Fibroblast of mammary gland (primary cell): ENCODE measurements at places on chromosomes 6 and 20.

DNA sequence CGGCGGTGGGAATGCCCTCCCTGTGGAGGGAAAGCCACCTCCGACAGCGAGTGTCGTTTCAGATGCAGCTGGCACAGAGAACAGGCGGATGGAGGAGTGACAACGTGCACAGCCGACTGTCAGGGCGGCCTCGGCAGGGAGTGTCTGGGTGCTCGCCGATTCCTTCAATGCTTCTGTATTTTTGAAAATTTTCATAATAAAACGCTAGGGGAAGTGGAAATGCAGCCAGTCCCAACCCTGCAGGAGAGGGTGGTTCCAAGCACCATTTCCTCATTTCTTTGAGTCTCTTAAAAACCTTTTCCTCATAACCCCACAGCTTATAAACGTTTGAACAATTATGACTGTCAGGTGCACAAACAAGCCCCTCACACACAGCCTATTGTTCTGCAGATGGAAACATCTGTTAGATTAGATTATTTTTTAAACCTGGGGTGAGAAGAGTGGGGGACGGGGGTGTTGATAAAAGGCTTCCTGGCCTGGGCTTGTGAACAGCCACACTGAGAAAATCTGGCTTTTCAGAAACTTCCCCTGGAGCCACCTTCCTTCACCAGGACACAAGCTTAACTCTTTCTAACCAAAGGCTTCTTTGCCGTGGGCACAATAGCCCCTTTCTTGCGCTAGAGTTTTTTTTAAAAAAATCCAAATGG is 228.9 kb downstream of the ANKRD60 start:
- no peak for DNase-seq

DNA sequence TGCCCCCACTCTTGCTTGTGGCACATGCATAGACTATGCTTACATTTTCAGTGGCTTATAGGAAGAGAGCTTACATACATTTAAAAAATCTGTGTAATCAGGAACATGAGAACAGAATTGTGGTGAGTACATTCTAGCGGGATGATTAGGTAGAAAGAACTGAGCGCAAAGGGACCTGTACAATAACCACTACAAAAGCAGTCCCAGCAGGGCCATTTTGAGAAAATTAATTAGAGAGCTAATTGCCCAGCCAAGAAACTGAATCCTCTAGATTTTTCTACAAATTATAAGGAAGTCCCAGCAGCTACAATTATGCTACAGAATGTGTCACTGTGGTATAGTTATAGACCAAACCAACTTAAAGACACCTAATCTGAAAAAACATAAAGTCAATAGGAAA is 105.6 kb upstream of the TNFAIP3 start:
- DNase-seq = no peak

GRCh38 chr6:100774681-100775080 is 106.4 kb downstream of the ASCC3 start:
- no peak for DNase-seq

DNA sequence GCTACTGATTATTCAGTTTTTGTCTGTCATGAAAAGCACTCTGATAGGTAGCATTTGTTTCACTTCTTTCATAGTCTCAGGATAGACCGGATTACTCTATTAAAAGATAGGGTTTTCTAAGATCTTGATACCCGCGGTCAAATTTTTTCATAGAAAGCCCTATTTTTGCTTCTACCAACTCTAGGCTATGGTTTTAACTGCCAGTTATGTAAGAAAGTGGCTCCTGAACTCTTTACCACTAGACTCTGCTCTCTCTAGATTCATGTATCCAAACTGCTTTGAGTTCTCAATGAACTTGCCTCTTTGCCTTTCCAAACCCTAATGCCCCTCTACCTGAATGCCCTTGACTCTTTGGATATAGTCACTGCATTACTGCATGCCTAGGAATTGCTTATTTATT is 70.3 kb downstream of the HIVEP1 start:
- no peak for DNase-seq

DNA sequence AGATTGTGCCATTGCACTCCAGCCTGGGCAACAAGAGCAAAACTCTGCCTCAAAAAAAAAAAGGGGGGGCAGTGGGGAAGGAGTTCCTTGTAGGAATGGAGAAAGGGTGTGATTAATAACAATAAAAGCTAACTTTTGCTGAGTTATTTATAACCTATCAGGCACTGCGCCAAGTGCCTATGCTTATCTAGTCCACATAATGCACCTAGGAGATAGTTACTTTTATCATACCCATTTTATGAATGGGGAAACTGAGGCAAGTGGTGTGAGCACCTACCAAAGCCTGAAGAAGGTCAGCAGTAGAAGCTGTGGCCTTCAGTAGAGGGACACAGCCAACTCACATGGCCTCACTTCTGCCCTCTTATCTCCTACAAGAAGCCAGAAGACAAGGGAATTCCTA is 13.6 kb upstream of the PPP1R16B start:
- no peak for DNase-seq

GRCh38 chr20:1631309-1632151 is 11.7 kb upstream of the SIRPB1 start:
- DNase-seq = no peak

GRCh38 chr20:13671916-13672378 is 33.2 kb upstream of the TASP1 start:
- DNase-seq = peak; percentile 92

- no peak for DNase-seq
Measured at GRCh38 chr6:25327432-25327831, 48.3 kb downstream of the CARMIL1 start.

- DNase-seq = no peak
Measured at GRCh38 chr6:111706841-111707391, 101.2 kb upstream of the TRAF3IP2 start.

- DNase-seq = peak; percentile 79
Measured at GRCh38 chr6:121849477-121849876, 414.0 kb downstream of the GJA1 start.

GRCh38 chr20:41454250-41454649 is 87.6 kb upstream of the EMILIN3 start:
- no peak for DNase-seq

DNA sequence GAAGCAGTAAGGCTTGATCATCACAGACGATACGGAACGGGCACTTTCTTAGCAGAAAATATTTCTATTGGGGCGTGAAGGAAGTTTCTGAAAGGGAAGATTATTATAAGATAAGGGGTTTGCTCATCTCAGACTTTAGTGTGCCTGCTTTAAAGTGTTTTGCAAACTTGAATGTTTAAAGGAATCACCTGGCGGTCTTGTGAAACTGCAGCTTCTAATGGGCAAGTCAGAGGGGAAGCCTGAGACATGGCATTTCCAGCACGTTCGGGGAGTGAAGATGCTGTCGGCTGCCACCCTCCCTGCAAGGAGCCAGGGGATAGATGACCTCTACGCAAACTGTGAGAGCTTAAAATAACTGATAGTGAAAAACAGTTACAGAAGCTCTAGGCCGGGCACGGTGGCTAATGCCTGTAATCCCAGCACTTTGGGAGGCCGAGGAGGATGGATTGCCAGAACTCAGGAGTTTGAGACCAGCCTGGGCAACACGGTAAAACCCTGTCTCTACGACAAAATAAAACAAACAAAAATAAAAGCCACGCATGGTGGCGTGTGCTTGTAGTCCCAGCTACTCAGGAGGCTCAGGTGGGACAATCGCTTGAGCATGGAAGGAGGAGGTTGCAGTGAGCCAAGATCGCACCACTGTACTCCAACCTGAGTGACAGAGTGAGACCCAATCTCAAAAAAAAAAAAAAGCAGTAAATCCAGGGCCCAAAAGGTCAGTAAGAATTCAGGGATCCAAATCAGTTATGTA is 2.3 kb upstream of the KIF16B start:
- DNase-seq = no peak

GRCh38 chr6:63576985-63577712 is 4.9 kb downstream of the LOC128125822 start:
- DNase-seq = no peak

GRCh38 chr6:89172131-89172530 is 26.3 kb downstream of the PM20D2 start:
- DNase-seq = no peak

DNA sequence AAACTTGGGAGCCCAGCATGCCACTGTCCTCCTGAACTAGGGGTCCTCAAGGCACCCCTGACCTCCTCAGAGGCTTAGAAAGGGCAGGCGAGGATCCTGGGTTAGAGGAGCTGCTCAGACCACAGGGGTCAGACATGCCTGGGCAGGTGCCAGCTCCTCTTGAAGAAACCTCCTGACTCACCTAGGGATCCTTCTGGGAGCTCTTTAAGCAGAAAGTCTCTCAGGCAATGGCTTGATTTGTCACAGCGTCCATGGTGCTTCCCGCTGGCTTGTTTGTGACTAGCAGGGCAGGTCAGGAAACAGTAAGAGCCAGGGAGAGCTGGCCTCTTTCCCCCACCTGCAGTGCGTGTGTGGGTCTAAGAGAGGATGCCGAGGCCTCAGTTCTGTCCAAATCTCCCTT is 174.5 kb upstream of the SNX9 start:
- no peak for DNase-seq

DNA sequence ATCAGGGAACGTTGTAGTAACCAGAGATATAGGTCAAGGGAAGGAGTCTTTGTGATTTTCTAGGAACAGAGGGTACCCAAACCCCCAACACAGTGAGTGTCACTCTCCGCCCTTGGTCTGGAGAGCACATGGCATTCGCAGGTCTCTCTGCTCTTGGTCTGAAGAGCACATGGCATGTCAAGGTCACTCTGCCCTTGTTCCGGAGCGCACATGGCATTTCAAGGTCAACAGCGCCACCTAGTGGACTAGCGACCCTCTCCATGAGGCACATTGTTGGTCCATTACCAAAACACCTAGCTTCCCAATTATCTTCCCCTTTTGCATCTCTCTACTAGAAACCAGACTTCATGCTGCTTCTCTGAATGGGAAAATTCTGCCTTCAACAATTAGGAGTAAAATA is 260.0 kb downstream of the C6orf118 start:
- DNase-seq = peak; percentile 14

- no peak for DNase-seq
Measured at GRCh38 chr6:168815229-168815628, 374.2 kb downstream of the SMOC2 start.

- no peak for DNase-seq
Measured at GRCh38 chr6:136209496-136209895, 40.6 kb downstream of the MTFR2 start.

DNA sequence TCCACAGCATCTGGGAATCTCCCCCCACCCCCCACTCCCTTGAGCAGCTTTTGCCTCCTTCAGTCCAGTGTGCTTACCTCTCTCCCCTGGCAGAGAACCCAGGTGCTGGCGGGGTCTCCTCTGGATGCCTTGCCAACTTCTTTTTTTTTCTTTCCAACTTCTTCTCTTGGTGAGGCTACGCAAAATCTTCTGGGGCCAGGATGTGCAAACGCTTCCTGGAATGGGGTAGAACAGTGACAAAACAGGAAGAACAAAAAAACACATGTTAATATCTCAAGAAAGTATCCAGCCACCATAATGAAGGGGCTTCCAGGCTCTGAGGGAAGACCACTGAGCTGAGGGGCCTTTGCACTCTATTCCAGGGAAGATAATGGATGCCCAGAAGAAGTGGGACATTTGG is 53.9 kb upstream of the DDR1 start:
- DNase-seq = no peak

- no peak for DNase-seq
Measured at GRCh38 chr6:64988148-64988547, 718.9 kb downstream of the EYS start.

- no peak for DNase-seq
Measured at GRCh38 chr6:136968837-136969236, 46.7 kb downstream of the SLC35D3 start.

DNA sequence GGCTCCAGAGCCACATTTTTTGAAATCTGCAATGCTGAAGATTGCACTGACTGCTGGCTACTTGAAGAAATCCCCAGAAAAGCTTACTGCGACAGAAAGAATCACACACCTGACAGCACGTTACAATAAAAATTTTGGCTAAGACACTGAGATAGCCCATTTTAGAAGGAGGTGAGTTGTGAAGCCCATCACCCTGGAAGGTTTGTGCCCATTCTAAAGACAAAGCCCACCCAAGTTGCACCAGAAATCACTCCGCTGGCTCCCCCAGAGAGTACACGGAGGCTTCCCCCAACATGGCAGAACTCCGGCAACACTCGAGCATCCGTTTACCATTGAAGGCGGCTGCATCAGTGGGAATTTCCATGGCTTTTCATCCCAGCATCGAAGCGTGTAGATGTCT is 29.4 kb downstream of the LPA start:
- no peak for DNase-seq

DNA sequence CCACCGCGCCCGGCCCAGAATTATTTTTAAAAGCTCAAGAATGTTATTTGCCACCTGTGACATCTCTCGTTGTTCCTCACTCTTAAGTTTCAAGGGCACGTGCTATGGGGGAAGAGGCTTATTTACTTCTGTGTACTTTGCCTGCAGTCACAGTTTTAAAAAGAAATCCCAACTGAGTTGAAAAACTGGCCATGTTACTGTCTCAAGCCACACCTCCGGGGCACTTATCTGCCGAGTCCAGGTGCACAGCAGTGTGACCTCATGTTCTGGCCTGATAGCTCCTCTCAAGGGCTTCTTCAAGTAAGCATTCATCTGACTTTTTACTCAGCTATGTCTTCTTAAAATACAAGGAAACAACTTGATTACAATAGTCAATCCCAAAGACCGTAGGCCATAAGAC is 34.5 kb downstream of the SHLD1 start:
- no peak for DNase-seq

GRCh38 chr6:113271437-113271836 is 585.7 kb upstream of the MARCKS start:
- peak; percentile 90 for DNase-seq

- no peak for DNase-seq
Measured at GRCh38 chr6:10558565-10558964, 37.4 kb downstream of the GCNT2 start.

GRCh38 chr20:51641866-51642265 is 99.3 kb upstream of the NFATC2 start:
- no peak for DNase-seq

DNA sequence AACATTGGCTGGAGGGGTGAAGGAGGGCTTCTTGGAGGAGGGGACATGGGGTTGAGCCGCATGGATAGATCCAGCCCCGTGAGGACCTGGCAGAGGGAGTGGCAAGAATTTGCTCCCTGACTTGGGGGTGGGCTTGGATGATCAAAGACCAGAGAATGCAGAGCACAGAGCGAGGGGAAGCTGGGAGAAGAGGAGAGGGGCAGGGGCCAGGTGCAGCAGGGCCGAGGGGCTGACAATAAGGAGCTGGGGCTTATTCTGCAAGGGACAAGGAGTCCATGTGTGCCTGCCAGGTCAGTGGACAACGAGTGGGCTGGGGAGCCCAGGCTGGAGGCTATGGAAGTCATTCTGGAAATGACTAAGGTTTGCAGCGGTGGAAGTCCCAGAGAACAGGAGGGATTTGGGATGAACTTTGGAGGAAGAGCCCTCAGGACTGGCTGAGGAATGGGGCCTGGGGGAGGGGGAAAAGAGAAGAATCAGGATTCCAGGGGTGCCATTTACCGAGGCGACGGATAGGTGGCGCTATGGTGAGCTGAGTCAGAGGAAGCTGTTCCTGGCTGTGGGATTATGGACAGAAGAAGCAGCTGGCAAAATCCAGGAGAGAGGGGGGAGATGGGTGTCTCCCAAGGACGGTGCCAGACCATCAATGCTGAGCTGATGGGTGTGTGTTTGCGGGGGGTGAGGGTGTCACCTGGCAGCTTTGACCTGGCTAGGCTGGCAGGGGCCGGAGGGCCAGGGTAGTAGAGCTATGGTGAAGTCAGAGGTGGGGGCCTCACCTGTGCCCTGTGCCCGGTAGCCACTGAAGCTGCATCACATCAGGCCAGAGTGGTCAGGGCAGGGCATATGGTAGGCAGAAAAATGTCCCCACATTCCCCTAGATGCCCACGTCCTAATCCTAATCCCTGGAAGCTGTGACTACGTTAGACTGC is 7.8 kb downstream of the KCNG1 start:
- peak; percentile 69 for DNase-seq
